Choroid plexus epithelial cell (primary cell): ENCODE measurements at places on chromosomes 4 and X.
A peak's percentile ranks its signal among the peaks of the same experiment; 100 is the strongest.

GRCh38 chr4:176548571-176548970 lies 228.8 kb downstream of the SPCS3 start:
- DNase-seq = peak; percentile 54

DNA sequence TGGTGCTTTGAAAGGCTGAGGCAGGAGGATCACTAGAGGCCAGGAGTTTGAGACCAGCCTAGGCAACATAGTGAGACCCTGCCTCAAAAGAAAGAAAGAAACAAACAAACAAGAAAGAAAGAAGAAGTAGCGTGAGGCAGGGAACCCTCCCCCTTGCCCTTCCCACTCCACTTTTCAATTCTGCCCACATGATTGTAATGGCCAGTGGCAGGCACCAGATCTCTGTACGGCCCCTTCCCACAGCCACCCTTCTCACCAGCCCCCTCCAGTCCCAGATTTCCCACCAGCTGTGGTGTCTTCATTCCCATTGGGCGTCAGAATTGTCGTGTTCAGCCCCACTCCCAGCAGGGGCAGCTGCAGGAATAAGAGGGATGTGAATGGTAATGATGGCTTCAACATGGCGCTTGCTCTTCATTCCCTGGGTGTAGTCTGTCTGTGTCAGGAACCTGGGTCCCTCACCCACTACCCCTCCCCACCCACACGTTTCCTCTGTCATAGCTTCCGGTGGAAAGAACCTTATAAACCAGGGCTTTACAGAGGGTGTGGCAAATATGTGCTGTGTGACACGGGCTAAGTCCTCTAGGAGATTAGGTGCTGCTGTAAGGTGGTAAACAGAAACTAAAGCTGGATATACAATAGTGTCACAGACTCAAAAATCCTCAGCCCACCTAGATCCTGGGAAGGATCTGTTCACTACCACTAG lies at the start of gene IL2RG:
IL2RG (minus strand) TSS at position 437 of the 703 bp plus-strand sequence; CDS start at position 399, 38 bp downstream.
- no peak for DNase-seq

- peak; percentile 71 for DNase-seq
These were observed 39.9 kb downstream of the TXLNG start for GRCh38 chrX:16826207-16826606.

GRCh38 chr4:83782591-83782990 lies 246.7 kb downstream of the GPAT3 start:
- no peak for DNase-seq
